ENCODE measurements at places on chromosomes 12 and 14.

- no peak for DNase-seq
Measured at GRCh38 chr14:19800282-19801117, 3.1 kb upstream of the OR4N2 start.

DNA sequence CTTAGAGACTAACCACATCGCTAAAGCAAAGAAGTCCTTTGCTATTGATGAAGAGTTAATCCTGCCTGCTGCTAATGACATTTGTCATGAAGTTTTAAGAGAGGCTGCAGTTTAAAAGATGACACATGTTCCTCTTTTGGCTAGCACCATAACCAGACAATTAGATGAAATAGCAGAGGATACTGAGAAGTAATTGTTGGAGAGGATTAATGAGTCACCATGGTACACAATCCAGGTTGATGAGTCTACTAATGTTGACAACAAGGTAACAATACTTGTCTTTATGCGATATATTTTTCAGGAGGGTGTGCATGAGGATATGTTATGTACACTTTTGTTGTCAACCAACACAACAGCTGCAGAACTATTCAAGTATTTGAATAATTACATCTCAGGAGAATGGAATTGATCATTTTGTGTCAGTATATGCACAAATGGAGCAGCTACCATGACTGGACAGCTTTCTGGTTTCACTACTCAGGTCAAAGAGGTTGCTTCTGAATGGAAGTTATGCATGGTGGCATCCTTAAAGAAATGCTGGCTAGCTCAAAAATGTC, 56.7 kb downstream of the LRRIQ1 start:
- DNase-seq: no peak

GRCh38 chr12:114274131-114274530, 131.8 kb downstream of the TBX5 start:
- no peak for DNase-seq

GRCh38 chr14:95483309-95484165, 32.9 kb downstream of the SYNE3 start:
- DNase-seq: peak; percentile 87

- no peak for DNase-seq
Measured at GRCh38 chr12:41103614-41104013, 84.5 kb upstream of the PDZRN4 start.
